ENCODE measurements at places on chromosomes 5 and 9.

- DNase-seq: no peak
Measured at GRCh38 chr9:87337335-87338087, 160.2 kb upstream of the DAPK1 start.

DNA sequence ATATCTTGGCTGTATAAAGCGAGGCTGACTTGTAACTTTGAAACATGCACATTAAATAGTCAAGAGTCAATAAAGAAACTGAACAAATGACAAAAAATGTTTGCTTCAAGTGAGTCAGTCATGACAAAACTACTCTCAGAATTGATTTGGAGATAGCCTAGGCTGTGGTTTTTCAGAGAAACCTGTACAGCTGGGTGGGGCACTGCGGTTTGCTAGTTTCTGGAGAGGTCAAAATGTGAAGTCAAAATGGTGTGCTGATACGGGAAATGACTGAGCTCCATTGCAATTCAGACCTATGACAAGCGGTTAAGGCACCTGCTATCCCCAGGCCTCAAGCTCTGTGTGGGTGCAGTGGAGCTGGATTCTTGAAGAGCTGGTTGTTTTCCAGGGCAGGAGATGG lies 10.3 kb upstream of the CD180 start:
- DNase-seq: no peak

GRCh38 chr5:90056911-90057705 lies 352.4 kb downstream of the CETN3 start:
- DNase-seq: peak; percentile 48

DNA sequence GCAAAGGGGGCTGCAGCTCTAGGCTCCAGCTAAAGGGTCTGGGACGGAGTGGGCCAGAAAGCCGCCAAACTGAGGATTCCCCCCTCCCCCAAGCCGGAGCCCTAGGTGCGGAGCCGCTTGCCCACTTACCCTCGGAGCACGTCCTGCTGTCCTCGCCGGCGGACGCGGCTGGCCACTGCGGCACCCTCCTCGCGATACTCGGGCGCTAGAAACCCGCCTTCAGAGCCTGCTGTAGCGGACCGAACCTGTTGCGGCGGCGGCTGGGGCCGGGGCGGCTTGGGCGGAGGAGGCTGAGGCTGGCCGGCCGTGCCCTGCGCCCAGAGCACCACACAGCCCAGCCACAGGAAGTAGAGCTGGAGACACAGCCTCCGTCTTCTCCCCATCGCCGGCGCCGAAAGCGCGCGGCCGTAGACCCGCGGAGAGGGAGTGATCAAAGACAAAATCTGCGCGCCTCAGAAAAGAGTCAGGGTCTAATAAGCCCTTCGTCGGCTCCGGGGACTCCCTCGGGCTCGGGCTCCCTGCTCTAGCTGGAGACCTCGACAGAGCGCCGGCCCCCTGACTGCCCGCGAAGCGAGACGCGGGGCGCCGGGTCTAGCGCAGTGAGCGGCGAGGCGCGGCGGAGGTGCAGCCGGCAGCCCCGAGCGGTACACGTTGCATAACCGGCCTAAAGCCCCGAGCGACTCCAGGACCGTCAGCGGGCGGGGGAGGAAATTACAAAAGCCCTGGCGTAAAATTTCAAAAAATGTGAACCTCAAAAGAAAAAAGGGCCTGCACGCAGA lies 635 bp downstream of the FBN2 start:
- DNase-seq: peak; percentile 74

DNA sequence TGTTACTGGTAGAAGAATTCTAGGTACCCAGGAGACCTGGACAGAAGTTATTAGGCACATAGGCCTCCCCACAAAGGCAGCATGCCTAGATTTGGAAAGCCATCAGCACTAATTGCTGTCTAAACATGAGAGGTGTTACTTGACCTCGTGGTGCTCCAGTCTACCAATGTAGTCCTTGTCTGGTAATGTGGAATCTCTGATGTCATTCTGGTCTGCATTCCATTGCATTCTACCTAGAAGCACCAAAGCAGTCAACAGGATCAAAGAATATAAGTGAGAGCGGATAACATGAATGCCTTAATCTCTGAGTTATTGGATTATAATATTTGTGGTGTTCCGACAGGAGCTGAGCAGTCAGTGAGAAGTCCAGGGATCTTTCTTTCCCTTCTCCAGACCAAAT lies 175.2 kb downstream of the PSAT1 start:
- no peak for DNase-seq

DNA sequence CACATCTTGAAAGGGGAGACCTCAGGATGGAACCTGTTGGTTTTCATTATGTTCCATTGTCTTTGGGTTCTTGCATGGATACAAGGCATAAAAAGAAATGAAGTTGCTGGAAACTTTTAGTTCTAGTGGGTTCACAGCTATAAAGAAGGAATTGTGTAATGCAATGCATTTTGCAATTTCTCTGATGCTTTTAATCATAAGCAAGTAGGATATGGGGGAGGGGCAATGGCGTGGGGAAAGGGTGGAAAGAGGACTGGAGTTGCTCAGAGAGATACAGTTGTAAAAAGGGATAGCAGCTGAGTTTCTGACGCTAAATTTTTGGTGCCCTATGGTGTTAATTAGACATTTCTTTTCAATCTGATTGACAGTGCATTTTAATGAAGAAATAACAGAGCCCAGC lies 88.6 kb upstream of the FANCC start:
- no peak for DNase-seq

DNA sequence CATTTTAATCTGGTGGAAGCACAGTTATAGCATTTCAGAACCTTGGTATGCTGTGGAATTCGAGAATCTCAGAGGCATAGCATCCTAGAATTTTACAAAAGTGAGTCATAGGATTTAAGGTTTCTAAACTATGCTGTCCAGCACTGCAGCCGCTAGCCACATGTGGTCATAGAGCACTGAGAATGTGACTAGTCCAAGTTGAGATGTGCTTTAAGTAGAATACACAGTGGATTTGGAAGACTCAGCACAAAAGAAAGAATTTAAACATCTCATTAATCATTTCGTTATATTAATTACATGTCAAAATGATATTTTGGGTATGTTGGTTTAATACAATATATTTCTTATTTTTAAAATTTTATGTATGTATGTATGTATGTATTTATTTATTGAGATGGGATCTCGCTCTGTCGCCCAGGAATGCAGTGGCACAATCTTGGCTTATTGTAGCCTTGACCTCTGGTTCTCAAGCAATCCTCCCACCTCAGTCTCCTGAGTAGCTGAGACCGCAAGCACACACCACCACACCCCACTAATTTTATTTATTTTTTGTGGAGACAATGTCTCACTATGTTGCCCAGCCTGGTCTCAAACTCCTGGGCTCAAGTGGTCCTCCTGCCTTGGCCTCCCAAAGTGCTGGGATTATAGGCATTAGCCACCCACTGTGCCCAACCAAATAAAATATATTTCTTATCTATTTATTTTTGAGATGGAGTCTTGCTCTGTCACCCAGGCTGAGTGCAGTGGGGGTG lies 20.4 kb upstream of the RPS14 start:
- DNase-seq: no peak

- DNase-seq: no peak
Measured at GRCh38 chr5:54876-55569, 36.9 kb upstream of the PLEKHG4B start.

DNA sequence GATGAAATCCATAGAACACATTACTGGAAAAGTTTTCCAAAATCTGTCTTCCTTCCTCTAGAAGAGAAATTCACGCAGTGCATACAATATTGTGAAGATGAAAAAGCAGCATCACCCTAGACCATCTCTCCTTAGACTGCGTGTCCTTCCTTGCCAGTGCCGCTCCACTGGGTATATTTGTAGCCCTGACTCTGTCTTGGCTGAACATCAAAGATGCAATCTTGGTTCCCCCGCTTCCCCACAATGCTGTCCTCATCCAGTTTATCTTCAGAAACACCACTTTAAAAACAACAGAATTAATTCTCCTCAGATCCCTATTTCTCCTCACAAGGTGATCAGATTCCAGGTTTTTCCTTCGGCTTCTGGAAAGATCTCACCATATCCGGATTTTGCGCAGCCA lies 53.9 kb downstream of the ROR2 start:
- no peak for DNase-seq

DNA sequence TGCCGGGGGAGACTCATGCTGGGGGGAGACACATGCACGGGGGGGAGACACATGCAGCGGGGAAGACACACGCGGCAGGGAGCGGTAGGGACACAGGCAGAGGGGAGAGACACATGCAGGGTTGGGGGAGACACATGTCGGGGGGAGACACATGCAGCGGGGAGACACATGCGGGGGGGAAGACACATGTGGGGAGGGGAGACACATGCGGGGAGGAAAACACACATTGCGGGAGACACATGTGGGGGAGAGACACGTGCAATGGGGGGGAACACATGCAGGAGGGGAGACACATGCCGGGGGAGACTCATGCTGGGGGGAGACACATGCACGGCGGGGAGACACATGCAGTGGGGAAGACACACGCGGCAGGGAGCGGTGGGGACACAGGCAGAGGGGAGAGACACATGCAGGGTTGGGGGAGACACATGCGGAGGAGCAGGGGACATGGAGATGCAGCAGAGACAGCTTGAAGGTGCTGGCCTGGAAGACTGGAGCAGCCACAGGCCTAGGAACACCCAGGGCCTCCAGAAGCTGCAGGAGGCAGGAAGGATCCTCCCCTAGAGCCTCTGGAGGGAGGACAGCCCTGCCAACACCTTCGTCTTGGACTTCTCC lies 20.3 kb upstream of the OLFM1 start:
- peak; percentile 31 for DNase-seq
